Activated CD8-positive, alpha-beta memory T cell treated with anti-CD3 and anti-CD28 coated beads for 48 hours (primary cell): ENCODE measurements at places on chromosomes 16 and 17.

DNA sequence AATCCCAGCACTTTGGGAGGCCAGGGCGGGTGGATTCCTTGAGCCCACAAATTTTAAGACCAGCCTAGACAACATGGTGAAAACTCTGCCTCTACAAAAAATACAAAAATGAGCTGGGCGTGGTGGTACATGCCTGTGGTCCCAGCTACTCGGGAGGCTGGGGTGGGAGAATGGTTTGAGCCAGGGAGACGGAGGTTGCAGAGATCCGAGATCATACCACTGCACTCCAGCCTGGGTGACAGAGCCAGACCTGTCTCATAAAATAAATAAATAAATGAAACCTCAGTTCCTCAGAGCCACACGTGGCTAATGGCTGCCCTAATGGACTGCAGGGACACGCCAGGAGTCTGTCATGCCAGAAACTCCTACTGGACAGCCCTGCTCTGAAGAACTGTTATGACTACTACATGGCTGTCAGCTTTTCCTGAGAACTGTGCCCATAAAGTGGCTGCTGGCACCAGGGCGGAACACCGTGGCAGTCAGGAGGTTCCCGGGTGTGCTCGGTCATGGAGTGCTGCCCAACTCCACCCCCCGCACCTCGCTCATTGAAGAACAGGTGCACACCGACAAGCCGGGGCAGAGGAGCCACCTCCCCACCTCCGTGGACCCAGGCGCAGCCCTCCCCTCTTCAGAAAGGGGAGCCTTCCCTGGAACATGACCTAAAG lies 4.3 kb downstream of the TMEM11 start:
- DNase-seq = no peak

DNA sequence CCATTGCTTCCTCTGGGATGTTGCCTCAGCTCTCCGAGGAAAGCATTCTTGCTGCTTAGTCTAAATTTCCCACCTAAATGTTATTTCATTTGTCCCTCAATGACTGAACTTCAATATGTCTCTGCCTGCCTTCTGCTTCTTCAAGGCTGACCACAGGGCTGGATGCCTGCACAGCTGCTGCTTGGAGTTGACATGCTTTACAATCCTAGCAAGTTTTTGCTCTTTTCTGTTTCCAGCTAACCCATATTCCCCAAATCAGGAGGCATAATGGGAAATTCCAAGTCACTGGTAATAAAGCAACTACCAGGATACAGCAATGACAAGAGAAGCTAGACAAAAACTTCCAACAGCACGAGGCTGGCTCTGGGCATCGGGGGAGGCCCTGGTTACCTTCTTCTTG lies 48.9 kb downstream of the GTF3C1 start:
- no peak for DNase-seq

- DNase-seq = no peak
Observed at GRCh38 chr16:81527477-81528178, 83.0 kb downstream of the CMIP start.

- no peak for DNase-seq
Observed at GRCh38 chr17:35245196-35245486, 2.3 kb downstream of the SLFN5 start.

- no peak for DNase-seq
Observed at GRCh38 chr17:37123386-37123785, 174.6 kb downstream of the AATF start.

DNA sequence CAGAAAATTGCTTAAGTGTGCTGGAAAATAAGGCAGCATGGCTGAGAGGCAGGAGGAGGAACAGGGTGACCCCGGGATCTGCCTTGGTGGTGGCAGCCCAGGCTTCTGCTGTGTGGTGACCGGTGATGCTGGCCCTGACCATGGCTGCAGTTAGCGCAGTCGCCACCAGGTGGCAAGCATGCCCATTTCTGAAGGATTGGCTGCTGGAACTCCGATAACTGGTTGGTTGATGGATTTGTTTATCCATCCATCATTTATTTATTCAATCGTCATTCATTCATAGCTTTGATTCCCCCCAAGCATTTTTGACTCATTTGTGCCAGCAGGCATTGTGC lies 29.1 kb upstream of the ITGA3 start:
- peak; percentile 77 for DNase-seq

DNA sequence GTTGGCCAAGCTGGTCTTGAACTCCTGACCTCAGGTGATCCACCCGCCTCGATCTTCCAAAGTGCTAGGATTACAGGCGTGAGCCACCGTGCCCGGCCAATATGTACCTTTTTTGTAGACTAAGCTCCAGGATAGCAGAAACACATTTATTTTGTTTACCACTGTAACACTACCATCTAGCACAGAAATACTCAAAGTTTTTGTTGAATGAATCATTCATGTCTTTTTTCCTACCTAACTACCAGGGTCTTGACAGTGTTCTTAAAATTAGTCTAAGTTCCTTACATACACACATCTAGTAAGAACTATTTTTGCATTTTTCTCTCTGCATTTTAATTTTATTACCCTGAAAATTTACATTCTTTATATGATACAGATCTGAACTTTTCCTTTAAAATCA lies 44.4 kb downstream of the AKAP10 start:
- no peak for DNase-seq

DNA sequence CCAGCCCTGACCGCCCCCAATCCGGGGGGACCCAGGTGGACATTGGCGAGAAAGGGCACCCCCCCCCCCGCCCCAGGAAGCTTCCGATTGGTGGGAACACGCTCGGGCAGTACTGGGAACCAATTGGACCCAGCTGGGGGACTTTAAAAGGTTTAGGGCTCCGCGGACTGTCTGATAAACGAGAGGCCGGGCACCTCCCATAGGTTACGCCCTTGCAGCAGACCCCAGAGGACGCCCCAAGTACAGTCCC lies 245 bp downstream of the TMEM256 start:
- no peak for DNase-seq

DNA sequence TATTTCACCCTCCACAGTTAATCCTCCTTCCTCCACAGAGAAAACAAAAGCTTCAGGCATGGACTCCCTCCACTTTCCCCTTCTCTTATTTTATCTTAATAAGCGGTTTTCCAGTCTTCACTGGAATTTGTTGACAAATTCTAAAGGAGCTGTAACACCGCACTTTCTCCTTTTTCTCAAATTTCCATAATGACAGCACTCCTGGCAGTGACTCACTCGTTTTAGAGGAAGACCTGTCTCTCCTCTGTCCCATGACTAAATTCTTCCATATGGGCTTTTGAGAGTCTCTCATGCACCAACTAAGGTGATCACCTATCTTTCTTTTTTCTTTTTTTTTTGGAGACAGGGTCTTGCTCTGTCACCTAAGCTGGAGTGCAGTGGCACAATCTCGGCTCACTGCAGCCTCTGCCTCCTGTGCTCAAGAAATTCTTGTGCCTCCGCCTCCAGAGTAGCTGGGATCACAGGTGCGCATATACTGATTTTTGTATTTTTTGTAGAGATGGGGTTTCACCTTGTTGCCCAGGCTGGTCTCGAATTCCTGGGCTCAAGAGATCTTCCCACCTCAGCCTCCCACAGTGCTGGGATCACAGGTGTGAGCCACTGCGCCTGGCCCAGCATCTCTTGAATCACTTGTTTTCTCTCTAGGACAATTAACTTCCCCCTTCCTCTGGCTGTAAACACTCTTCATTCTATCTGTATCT lies 7.7 kb downstream of the ITGAM start:
- DNase-seq = no peak

GRCh38 chr16:87551487-87551886 lies 50.8 kb upstream of the JPH3 start:
- no peak for DNase-seq

DNA sequence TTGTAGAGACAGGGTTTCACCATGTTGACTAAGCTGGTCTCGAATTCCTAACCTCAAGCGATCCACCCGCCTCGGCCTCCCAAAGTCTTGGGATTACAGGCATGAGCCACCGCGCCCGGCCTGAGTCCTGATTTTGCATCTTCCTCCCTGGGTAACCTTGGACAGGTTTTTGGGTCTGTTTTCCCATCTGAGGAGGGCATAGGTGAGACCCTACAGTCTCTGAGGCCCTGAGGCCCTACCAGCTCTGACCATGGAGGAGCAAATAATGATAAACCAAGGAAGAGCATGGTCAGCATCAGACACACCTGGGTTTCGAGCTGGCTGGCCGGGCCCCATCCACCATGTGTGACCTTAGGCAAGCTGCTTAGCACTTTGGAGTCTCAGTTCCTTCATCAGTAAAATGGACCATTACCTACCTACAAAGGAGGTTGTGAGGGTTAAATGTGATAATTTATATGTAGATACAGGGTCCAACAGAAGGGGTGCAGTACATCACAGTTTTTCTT lies 1.2 kb upstream of the NCBP3 start:
- DNase-seq = no peak

DNA sequence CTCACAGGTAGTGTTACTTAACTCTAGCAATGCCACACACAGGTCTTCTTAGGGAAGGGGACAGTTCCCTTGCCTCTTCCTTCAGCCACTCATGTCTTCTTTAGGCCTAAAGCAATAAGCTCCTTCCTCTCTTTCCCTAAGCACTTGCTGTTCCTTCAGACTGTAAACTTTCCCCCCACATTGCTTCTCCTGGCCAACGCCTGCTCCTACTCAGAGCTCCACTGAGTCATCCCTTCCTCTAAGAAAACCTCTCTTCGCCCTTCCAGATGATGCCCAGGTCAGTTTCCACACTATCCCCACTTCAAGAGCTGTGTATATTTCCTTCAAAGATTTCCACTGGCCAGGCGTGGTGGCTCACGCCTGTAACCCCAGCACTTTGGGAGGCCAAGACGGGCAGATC lies 12.5 kb upstream of the EPOP start:
- DNase-seq = no peak

GRCh38 chr17:44177640-44178039 lies 7.1 kb downstream of the ASB16 start:
- DNase-seq = no peak

- DNase-seq = no peak
Observed at GRCh38 chr17:49633250-49633649, 44.6 kb downstream of the SPOP start.

- DNase-seq = no peak
Observed at GRCh38 chr16:88780142-88781062, 4.6 kb downstream of the PIEZO1 start.

DNA sequence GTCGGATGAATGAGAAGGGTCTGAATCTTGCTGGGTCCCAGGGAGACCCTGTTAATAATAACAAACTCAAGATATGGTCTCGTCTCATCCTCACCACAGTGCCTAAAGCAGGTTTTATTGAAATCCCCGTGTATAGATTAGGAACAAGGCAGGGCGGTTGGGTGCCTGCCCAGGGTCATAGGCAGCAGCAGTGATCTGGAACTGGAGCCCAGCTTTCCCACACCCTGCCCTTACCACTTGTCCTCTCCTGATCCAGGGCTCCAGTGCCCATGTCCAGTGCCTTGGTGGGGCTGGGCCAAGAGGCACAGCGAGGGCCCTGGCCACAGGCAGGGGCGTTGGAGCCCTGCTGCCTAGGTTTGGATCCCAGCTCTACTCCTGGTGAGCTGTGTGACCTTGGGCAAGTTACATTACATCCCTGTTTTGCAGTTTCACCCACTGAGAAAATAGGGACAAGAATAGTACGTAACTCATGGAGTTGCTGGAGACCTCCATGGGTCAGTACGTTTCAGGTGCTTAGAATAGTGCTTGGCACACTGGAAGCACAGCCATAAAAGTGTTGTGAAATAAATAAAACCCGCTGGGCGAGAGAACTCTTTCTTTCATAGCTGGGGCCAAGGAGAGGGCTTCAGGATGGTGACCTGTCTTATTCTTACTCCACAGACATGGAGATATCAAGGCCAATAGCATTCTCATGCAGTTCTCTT lies 13.9 kb downstream of the SOCS3 start:
- no peak for DNase-seq

GRCh38 chr17:50866950-50867362 lies 802 bp upstream of the TOB1 start:
- peak; percentile 31 for DNase-seq

DNA sequence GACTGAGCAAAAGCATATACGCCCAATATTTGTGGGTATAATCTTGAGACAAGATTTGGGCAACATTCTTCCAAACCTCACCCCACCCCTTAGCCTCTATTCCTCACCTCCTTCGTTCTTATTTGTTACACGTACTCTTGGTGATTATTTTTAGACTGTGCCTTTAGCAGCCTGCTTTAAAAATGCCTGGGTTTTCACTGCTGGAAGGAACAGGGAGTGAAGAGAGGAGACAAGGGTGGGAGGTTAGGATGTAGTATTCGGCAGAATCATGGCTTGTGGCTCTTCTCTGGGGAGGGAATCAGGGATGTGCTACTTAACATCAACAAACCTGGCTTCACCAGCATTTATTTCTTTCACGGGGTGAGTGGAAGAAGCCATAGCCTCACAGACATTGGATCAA lies 11.6 kb downstream of the ALKBH5 start:
- no peak for DNase-seq

- DNase-seq = no peak
Observed at GRCh38 chr17:281365-281999, 71.1 kb downstream of the RPH3AL start.

- no peak for DNase-seq
Observed at GRCh38 chr17:14813649-14814370, 451.3 kb downstream of the PMP22 start.

DNA sequence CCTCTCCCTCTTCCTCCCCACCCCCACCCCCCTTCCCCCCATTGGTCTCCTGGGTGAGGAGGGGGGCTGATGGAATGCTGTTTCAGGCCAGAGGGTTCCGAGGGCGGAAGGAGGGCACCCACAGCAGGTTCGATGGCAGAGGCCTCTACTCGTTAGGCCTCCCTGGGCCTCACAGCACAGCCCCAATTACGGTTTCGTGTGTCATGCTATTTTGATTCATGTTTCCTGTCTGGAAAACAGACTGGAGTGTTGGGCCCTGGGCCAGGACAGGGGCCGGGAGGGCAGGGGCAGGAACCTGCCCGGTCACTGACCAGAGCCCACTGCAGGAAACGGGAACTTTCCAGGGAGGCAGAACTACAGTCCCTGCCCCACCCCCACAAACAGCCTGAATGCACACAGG lies 138.2 kb downstream of the C16orf95 start:
- no peak for DNase-seq

GRCh38 chr17:48012151-48012520 lies 25.5 kb downstream of the COPZ2 start:
- DNase-seq = peak; percentile 33

DNA sequence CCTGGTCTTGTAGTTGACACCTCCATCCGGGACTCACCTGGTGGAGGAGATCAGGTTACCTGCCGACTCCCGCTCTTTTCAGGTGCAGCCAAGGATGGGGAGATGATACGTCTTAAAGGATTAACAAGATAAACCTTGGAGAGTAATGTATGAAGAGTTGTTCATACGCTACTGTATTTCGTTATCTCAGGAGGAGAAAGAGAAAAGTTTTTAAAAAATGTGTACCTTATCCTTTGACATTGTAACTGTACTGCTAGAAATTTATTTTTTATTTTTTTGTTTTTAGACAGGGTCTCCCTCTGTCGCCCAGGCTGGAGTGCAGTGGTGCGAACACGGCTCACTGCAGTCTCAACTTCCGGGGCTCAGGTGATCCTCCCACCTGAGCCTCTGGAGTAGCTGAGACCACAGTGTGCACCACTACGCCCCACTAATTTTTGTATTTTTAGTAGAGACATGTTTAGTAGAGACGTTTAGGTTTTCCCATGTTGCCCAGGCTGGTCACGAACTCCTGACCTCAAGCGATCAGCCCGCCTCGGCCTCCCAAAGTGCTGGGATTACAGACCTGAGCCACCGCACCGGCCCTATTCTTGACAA lies 764 bp upstream of the SMURF2 start:
- no peak for DNase-seq
